ENCODE measurements at places on chromosomes 5 and 9.
A peak's percentile ranks its signal among the peaks of the same experiment; 100 is the strongest.

DNA sequence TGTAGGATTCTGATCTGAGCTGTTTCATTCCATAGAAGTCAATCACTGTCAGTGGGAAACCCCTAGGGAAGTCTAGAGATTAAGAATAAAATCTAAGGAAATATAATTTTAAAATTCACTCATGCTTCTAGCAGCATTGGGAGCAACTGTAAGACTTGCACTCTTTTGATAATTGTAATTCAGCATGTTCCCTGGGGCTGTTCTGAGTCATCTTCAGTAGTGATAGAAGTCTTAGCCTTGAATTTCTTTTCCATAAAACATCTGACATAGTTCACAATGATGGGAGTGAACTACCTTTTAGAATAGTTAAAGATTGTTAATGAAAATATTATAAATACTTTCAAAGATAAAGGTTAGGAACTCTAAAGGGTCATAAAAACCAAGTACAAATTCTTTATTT is 935.8 kb downstream of the DTWD2 start:
- no peak for DNase-seq

DNA sequence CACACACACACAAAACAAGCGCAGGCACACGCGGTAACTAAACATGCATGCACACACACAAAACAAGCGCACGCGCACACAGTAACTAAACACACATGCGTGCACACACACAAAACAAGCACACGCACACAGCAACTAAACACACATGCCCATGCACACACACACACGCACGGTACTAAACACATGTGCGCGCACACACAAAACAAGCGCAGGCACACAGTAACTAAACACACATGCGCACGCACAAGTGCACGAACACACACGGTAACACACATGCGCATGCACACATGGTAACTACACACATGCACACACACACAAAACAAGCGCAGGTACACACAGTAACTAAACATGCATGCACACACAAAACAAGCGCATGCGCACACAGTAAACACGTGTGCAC is 19.9 kb upstream of the SLC6A3 start:
- no peak for DNase-seq

- DNase-seq, result peak; percentile 58
These were observed 132.0 kb upstream of the RAI14 start for GRCh38 chr5:34524123-34524522.

- no peak for DNase-seq
These were observed 246.8 kb downstream of the NSG2 start for GRCh38 chr5:174292348-174292747.

GRCh38 chr5:136638084-136638483 is 272.7 kb upstream of the TRPC7 start:
- peak; percentile 33 for DNase-seq

- DNase-seq, result peak; percentile 90
These were observed 117.3 kb downstream of the GDNF start for GRCh38 chr5:37722236-37723161.

GRCh38 chr9:15386465-15386864 is 36.2 kb upstream of the SNAPC3 start:
- DNase-seq, result no peak

DNA sequence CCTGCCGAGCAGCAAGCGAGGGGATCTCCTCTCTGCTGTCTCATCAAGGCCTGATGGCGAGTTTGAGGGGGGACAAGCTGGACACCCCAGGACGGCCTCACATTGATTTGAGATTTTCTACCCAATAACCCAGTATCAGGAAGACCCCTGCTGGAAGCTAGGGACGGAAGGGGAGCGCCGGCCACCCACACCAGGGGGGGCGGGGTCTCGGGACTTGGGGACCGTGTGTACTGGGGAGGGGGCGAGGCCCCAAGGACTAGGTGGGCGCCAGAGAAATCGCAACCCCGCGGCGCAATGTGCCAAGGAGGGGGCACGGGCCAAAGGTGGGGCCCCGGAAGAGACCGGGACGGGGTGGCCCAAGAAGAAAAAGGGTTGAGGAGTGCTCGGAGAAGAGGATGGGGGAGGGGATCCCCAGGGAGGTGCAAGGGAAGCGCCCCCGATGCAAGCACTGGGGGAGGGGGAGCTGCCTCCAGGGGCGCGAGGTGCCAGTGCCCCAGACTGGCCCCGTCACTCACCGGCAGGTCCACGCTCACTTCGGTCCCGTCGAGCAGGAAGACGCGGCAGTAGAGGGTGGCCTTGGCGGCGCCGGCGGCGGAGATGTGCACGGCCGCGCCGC is 1.1 kb downstream of the EPB41L4B start:
- no peak for DNase-seq

- no peak for DNase-seq
These were observed 11.1 kb downstream of the BRD9 start for GRCh38 chr5:881551-881935.

DNA sequence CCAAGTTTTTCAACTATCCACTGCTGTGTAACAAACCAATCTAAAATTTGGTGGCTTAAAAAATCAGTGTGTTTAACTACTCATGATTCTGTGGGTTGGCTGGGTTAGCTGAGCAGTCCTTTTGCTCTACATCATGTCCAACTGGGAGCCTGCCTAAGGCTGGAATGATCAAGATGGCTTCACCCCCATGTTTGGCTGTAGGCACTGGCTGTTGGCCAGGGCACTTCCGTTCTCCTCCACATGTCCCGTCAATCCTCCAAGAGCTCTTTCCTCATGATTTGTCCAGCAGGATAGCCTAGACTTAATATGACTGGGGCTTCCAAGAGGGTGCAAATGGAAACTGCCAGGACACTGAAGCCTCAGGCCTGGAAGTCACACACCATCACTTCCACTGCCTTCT is 17.0 kb upstream of the TSSK1B start:
- DNase-seq, result no peak

- no peak for DNase-seq
These were observed 278.4 kb downstream of the ATPSCKMT start for GRCh38 chr5:9971301-9971700.

GRCh38 chr9:16642421-16643109 is 227.9 kb downstream of the BNC2 start:
- DNase-seq, result peak; percentile 48

GRCh38 chr5:79243224-79243623 is 7.3 kb downstream of the JMY start:
- DNase-seq, result no peak

- DNase-seq, result no peak
These were observed 51.1 kb upstream of the TNFSF15 start for GRCh38 chr9:114856942-114857315.

DNA sequence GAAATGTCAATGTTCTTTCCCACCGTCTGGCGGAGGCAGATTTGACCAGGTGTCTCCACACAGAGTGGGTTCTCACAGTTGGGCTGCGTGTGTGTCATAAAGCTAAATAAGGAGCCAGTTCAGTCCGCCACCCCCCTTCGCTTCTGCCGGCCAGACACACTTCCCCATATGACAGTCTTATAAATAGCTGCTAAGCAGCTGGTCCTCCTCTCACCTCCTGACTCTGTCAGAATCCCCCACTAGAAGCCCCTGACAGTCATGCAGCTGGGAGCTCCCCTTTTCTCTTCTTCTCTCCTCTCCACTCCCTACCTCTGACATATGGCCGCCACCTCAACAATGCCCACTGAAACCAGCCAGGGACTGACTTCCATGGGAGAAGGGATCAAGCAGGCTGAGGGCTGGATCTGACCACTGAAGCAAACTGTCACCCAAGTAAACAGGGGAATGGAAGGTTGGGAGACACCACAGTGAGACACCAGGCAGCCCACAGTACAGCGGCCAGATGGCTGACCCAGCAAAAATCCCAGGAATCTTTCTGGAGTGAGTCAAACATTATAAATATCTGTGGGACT is 141.9 kb upstream of the EFNA5 start:
- peak; percentile 14 for DNase-seq

GRCh38 chr5:136295914-136296313 is 69.4 kb downstream of the TRPC7 start:
- peak; percentile 29 for DNase-seq

GRCh38 chr5:100787648-100788047 is 115.4 kb downstream of the ST8SIA4 start:
- DNase-seq, result no peak

GRCh38 chr5:34416501-34417008 is 239.6 kb upstream of the RAI14 start:
- no peak for DNase-seq

DNA sequence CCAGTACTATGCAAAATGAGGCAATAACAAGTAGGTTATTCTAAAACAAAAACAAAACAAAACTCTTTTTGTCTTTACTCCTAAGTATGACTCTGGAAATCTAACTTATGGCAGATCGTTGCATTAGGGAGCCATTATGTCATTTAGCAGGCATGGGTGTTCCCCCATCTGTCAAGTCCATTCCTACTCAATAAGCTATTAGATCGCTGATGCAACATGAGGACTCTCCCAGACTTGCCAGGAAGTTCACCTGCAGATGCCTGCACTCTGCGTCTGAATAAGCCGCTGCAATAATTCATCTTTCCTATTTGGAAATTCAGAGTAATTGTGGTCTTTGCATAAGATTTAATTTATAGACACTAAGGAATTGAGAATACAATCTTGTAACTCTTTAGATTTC is 585.0 kb downstream of the KIF4B start:
- no peak for DNase-seq

DNA sequence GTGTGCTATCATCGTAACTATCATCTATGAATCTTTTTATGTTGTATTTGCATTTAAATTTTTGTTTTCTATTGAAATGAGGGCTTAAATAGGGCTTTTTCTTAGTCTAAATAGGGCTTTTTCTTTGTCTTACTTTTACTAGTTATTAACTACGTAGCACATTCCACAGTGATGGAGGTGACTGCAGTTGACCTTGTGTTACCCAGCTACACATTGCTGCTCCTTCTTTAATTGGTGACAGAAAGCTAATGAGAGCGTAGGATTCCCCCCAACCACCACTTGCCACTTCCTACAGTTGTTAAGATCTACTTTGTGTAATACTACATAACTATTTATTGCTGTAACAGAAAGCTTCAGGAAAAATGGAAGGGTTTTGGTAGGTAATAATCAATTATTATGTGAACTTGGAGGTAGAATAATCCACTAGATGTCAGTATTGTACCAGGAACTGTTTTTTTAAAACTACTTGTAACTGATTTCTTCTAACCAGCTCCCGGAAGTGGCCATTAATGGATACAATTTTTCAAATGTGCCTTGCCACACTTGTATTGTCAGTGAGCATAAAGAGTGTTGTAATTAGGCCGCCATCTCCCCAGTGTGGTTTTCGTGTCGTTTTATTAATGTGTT is 18.0 kb downstream of the MTRR start:
- DNase-seq, result peak; percentile 65

- DNase-seq, result peak; percentile 65
These were observed 98.9 kb downstream of the CFAP95 start for GRCh38 chr9:69919461-69920061.

DNA sequence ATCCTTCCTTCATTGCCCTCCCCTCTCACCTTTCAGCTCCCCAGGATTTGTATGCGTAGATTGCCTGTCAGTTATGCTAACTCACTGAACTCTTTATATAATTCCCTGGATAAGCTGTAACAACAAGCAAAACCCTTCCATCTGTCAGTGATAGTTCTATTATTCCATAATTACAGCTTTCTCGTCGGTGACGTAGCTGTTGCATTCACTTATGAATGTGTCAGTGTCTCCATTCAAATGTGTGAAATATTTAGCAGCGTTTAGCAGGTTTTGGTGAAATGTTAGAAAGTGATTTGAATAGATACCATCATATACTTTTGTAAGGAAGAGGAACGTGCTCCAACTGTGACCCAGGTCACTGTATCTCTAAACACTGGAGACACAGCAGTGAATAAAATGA is 45.2 kb downstream of the PIP5K1B start:
- DNase-seq, result no peak

- DNase-seq, result peak; percentile 24
These were observed 124.0 kb upstream of the PJA2 start for GRCh38 chr5:109533751-109534272.

DNA sequence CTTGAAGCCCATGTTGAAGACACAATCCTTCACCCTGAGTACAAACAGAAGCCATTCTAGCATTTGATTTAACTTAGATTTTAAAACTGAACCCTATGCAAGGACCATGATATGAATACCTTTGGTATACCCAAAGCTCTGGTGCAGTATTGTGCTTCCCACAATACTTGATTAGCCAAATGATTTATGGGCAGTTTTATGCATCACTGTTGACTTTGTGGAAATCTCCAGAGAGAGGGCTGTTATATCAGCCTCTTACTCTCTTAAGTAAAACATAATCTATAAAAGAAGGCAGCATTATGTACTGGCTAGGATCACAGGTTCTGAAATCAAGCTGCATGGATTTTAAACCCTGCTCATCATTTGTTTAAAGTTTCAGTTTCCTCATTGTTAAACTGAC is 762.8 kb downstream of the EFNA5 start:
- no peak for DNase-seq

- no peak for DNase-seq
These were observed 170.0 kb downstream of the TMEM38B start for GRCh38 chr9:105864248-105864898.

GRCh38 chr9:68685213-68685612 is 19.8 kb upstream of the PIP5K1B start:
- no peak for DNase-seq

- DNase-seq, result peak; percentile 51
These were observed 41.8 kb upstream of the KDM4C start for GRCh38 chr9:6715755-6716643.

DNA sequence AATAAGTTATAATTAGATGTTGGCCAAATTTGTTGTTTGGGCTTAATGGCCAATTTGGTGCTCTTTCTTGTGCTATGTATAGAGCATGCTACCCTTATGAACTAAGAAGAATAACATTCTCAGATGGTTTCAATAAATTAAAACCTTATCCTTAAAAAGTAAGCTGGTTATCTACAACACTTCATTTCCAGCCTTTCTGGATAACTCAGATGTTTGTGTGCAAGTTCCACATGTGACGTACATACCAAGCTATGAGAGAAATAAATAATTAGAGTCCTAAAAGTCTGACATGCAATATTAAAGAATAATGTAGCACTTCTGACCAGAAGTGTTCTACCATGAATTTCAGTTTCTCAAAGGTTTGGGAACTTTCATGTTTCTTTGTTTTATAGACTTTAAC is 11.7 kb downstream of the MTREX start:
- DNase-seq, result peak; percentile 47

GRCh38 chr5:136020383-136021015 is 8.3 kb upstream of the TGFBI start:
- DNase-seq, result peak; percentile 99

DNA sequence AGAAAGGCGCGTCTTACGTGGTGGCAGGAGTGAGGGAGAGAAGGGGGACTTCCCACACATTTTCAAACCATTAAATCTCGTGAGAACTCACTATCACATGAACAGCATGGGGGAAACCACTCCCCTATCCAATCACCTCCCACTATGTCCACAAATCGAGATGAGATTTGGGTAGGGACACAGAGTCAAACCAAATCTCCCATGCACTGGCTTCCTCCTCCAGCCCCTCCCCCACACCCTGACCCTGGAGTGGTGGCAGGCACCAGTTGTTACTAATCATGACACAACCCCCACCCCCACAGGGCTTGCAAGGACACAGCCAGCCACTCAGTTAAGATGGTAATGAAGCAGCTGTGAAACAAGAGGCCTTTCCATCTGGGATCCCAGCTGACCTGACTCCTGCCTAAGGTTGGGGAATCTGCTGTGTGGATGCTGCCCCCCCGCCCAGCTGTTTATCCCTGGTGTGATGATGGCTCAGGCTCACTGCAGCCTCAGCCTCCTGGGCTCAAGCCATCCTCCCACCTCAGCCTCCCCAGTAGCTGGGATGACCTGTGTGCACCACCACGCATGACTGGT is 57.1 kb upstream of the FUBP3 start:
- no peak for DNase-seq

Measured in fibroblast of villous mesenchyme (primary cell).